ENCODE measurements at places on chromosomes 2 and 18.

DNA sequence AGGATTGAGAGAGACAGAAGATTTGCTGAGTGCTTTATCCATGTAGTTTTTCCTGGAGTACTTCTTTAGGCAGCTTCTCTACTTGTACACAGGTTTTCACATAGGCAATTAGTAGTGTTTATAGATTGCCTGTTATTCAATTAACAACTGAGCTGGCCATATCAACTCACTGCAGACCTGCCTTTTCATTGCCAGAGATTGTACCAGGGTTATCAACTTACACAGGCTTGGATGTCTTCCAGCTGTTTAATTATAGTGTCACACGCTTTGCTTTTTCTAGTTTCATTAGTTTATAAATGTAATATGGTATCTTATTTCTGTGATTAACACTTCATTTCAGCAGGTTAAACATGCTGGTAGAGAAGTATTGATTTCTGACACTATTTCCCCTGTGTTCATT is 125.9 kb downstream of the GPD2 start:
- no peak for DNase-seq

DNA sequence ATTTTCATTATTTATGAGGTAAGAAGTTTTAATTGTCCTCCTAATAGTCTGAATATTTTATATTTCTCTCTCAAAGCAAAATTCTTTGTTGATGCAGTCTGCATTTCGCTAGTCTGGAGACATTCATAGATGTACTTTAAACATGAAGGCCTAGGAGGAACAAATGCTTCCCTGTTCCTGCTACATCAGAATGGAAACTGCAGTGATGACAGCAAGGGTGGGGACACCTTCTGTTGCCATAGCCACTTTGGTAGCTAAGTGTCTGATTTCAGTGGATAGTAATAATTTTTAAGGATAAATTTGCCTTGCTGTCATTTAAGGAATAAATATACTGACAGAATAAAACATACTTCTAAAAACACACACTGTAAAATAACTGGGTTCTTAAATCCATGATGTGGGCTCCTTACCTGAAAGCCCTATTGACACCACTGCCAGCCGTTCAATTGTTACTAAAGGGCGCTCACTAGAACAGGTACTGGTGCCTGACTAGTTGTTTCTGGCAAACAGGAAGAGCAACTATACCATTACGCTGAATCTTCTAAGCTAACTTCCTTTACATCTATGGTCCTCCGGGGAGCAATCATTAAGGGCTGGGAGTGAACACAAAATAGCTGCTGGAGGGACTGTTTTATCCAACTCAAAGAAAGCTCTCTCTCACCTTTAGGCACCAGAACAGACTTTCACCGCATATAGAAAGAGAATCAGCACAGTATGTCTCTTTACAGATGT is 88.2 kb downstream of the TMEM131 start:
- no peak for DNase-seq

DNA sequence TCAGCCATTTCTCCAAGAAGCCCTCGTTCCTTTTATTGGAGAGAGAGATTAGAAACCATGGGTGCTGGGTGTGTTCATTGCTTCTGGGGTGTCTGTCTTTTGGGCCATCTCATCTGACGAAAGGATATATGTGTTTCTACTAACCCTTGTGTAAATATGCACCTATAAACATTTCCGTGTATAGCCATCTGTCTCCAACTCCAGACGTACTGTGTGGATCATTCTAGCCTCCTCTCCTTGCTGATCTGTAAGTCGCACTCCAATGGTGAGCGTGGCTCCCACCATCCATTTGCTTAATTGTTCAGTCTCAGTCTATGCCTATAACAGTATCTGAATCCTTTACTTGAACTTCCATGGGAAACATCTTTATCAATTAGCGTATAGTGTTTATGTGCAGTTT is 1.8 kb downstream of the RBFA start:
- no peak for DNase-seq

DNA sequence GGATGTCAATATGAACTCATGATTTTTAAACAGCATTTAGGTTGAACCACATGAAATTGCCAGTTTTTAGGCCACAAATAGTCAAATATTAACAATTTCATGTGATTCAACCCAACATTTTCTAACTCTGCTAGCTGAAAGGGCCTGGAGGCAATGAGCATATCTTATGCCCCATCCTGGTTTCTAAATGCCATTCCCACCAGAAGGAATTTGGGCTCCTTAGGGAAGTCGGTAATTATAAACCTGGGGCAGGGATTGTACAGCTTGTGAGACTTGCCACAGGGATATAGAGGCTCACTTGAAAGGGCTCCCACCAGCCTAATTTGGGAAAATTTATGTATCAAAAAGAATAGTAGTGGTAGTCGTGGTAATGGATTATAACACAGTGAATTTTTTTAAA is 178.4 kb upstream of the ALPP start:
- DNase-seq = no peak

DNA sequence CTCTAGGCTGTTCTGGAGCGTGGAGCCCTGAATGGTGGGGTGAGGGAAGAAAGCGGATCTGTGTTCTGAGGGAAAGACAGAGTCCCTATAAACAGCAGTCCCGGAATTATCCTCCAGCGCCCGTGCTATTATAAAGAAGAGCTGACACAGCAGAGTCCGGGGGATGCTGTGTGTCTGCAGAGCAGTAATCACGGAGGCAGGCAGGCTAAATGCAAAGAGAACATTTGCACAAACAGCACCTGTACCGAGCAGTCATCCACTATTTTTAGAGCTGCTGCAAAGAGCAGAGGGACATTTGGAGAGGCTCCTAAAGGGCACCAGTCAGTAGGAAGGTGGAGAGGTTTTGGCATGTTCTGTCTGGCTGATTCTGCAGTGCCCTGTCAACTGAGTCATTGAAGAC is 293.8 kb upstream of the SLC14A2 start:
- DNase-seq = peak; percentile 46

- no peak for DNase-seq
Measured at GRCh38 chr2:9030190-9030589, 26.7 kb upstream of the MBOAT2 start.

GRCh38 chr2:170813611-170814532 is 2.8 kb upstream of the GAD1 start:
- DNase-seq = no peak

GRCh38 chr2:10846110-10846861 is 33.7 kb upstream of the PDIA6 start:
- no peak for DNase-seq

- DNase-seq = no peak
Measured at GRCh38 chr18:63292831-63293683, 26.5 kb downstream of the BCL2 start.

DNA sequence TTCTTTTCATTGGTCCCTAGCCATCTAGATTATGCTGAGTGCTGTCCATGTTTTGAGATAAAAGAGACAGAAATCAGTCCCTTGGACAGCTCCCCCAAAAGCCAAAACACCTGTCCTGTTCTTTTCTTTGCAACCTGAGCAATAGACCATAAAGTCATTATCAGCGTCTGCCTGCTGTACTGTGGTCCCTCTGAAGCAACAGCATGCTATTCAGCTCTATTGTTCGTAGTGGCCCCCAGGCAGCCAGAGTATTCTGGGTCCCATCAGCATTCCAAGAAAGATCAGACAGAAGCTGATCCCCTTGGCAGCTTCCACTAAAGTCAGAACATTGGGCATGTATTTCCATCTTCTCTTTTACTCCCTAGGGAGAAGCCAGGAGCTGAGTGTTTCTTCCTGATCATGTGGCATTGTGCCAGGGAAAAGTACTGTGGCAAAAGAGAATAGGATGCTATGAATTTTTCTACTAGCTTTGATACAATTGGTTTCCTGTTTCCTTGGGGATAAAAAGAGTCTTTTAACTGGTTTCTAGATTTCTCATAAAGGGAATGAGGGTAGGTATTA is 33.6 kb upstream of the ZSWIM2 start:
- DNase-seq = no peak

GRCh38 chr18:8944871-8945245 is 157.6 kb upstream of the NDUFV2 start:
- DNase-seq = no peak

DNA sequence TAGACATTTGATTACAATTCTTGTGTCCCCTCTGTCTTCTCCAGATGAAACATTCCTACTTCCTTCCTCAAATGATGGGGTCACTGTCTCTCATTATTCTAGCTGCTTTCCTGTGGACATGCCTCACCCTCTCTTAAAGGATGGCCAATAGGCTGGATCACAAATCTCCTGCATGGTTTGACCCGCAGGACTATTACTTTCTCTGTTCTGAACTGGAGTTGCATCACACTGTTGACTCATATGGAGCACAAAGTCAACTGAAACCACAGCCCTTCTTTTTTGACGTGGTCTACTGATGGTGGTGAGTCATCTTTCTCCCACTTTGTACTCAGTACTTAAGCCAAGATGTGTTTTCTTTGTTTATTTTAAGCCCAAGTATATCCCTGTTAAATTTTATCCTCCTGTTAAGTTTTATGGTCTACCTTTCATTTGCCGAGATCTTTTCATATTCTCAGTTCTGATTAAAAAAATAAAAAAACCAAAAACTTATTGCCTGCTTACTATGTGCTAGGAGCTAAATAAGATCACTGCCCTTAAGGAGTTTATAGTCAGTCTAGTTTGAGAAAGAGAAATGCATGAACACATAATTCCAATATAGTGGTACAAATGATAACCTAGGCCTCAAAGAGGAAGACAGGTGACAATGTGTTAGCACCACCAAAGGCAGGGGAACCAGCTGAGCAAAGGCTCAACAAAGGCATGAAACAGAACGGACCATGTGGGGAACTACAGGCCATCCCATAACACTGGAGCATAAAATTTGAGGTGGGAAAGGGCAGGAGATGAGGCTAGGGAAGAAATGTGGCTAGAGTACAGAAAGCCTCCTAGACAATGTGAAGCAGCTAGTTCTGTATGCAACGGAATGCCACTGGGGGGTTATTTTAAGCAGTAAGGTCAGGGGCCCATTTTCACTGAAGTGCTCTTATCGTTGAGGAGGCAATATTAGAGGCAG is 67.6 kb upstream of the ZFP36L2 start:
- no peak for DNase-seq

GRCh38 chr2:68328901-68329300 is 9.2 kb upstream of the CNRIP1 start:
- DNase-seq = no peak

DNA sequence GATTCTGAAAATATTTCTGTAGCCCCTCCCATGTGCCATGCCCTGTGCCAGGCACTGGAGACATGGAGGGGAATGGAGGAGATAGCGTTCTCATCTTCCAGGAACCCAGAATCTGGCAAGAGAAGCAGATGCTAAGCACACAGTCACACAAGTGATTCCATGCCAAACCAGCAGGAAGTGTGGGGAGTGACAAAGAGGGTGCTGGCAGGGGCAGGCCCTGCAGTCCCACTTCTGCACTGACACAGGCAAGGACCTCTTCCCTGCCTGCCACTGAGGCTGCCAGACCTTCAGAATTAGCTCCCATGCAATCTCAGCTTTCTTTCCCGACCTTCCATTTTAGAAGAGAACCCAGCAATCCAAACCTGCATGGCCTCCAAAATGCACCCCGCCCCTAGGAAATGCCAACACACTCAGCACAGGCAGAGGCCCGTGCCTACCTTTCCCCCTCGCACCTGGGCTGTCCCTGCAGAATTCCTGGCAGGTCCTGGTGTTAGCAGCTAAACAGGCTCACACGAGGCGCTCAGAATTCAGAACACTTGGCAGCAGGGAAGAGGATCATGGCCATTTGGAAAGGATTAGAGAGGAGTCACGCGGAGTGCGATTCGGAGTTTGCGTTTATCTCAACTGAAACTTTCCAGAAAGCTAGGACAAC is 155.3 kb downstream of the MSH2 start:
- no peak for DNase-seq

GRCh38 chr2:99663641-99664040 is 173.8 kb upstream of the REV1 start:
- no peak for DNase-seq

DNA sequence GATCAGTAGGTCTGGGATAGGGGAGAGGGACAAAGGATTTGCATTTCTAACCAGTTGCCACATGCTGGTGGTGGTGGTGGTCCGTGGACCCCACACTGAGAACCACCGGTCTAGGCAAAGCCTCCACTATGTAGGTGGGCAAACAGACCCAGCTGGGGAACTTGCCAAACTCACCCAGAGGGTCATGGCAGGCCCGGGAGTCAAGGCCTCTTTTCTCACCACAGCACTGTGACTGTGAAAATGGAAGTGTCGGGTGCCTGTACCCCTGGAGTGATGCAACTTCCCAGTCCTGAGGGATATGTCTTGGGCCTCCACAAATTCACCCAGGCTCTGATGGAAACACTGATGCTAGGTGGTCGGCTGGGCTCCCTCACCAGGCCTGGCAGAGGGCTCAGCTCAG is 101.2 kb upstream of the SMAD2 start:
- DNase-seq = no peak

DNA sequence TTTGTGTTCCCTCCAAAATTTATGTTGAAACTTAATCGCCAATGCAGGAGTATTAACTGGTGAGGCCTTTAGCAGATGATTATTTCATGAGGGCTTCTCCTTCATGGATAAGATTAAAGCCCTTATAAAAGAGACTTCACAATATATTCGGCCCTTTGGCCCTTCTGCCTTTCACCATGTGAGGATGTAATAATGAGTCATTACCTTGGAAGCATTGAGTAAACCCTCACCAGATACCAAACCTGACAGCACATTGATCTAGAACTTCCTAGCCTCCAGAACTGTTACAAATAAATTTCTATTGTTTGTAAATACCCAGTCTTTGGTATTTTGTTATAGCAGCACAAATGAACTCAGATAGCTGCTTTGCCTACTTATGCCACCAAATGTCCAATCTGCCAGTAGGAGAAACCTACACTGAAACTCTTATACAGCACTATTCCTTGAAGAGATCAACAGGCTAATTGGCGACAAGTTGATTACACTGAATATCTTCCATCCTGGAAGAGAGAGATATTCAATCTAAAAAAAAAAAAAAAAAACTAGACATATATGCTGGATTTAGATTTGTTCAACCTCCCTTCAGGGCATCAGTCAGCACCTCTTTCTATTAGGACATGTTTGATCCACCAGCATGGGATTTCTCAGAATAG is 125.9 kb upstream of the COL5A2 start:
- DNase-seq = no peak

GRCh38 chr18:47484068-47484467 is 232.6 kb upstream of the SKOR2 start:
- DNase-seq = no peak

GRCh38 chr2:70498528-70498927 is 55.1 kb downstream of the TGFA start:
- no peak for DNase-seq

Measured in caudate nucleus (tissue), 63 donors.